Type B pancreatic cell (in vitro differentiated cells): ENCODE measurements at places on chromosomes 2 and 18. TPM values are rescaled to one million over a fixed set of nuclear protein-coding genes. Genes with fewer than 3 reads are reported as not detected.
A peak's percentile ranks its signal among the peaks of the same experiment; 100 is the strongest.

DNA sequence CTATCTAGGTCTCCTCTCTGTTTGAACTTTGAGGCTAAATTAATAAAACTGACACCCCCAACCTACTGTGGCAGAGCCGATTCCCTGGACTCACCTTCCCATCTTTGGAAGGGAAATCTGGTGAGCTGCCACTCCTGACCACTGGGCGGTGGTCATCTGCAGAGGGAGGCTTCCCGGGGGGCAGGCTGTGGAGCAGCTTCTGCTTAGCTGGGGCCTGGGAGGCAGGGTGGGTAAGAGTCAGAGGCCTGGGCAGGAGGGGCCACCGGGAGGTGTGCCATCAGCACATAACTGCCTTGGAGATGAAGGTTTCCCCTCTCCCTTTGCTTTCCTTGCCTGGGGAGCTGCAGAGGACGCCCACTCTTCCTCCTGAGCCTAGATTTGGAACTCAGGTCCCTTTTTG is 2.3 kb upstream of the NPPC start:
- H3K27me3 ChIP-seq: peaks cover 73% of the 10 kb centered on the region
- H3K4me1 ChIP-seq: peaks cover 10% of the 10 kb centered on the region
- H3K36me3 ChIP-seq: no peaks in the 10 kb centered on the region

GRCh38 chr2:16216558-16216945 is 276.2 kb downstream of the MYCN start:
- H3K27ac ChIP-seq: no peak overlapping the region
- peaks cover 19% of the 10 kb centered on the region for H3K4me1 ChIP-seq
- no peak for DNase-seq
- H3K4me3 ChIP-seq: no peak overlapping the region

TGOLN2 gene
- 54.0 and 65.3 TPM in 2 replicates for total RNA-seq

DNA sequence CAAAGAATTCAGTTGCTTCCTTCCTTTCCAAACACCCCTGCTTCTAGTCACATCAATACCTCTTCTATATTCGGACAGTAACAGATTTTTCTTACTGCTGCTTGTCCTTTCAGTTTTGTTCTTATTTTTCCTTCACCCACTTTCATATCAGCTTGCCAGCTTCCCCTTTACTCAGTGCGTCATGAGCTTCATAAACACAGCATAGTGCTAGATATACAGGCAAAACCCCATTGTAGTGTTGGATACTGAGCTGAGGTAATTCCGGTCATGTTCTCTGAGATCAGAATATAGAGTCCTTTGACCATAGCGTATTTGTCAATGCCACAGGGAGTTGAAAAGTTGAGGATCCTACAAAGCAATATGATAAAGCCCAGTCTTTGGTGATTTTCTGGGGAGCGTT is 2.4 kb downstream of the FARP2 start:
- DNase-seq: no peak
- H3K27ac ChIP-seq: peak overlapping the region; percentile 44
- peaks cover 46% of the 10 kb centered on the region for H3K4me1 ChIP-seq
- H3K27me3 ChIP-seq: no peaks in the 10 kb centered on the region
- H3K4me3 ChIP-seq: peak overlapping the region; percentile 71

DNA sequence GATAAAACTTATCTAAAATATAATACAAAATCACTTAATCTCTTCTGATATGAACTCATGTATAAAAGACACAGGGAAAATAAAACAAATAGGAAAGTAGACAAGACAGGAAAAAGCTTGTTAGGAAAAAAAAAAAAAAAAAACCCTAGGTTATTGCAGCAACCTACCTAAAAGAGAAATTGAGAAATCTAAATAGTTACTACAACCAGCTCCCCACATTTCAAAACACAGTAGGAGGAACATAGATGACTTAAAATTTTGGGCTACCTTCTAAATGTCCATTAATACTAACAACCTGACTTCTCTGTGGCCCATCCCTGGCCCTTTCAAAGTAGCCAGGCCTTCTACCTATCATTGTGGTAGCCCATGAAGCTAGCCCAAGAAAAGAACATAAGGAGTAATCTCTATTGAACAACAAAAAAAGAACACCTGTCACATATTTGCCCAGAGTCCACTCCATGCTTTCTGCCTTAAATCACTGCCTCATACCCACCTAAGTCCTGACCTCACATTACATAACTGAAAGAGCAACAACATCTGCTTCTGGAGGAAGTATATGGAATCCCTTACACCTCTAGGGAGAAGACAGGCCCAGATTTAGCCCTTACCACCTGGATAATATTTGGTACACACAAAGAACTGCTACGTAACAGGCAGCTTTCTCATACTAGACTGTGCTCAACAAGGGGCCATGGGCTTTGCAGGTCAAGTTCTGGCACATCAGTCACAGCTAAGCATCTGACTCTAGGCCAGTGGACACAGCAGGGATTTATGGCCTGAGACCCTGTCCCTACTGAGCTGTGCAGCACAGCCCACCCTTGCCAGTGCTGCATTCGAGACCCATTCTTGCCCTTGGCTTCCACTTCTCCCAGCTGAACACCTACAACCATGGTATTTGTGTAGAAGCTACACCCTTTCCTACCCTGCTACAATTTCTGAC is 8.5 kb downstream of the SUCLG1 start:
- H3K27ac ChIP-seq: peak overlapping the region; percentile 41
- DNase-seq: no peak
- H3K4me3 ChIP-seq: no peak overlapping the region
- H3K36me3 ChIP-seq: peaks cover 17% of the 10 kb centered on the region
- H3K27me3 ChIP-seq: no peaks in the 10 kb centered on the region
- peaks cover 16% of the 10 kb centered on the region for H3K4me1 ChIP-seq

MCFD2 gene
- total RNA-seq: 66.7 and 72.4 TPM in 2 replicates

INPP4A gene
- 29.5 and 37.6 TPM in 2 replicates for total RNA-seq

DNA sequence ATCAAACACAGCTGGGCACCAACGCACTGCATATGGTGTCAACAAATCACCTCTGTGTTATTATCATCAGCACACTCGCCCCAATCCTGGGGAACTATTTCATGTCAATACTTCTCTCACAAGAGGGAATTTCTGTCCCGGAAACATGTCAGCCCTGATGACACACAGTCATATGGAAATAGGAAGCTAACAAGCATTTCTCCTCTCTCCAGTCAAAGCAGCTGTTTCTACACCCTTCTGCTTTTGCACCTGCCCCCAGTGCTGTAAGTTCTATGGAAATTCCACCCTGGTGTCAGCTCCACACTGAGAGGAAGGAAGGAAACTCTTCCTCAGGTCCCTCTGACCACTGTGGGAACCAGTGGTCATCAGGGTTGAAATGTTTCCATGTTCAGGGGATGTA is 447.6 kb upstream of the ID2 start:
- no peaks in the 10 kb centered on the region for H3K36me3 ChIP-seq
- no peak overlapping the region for H3K4me3 ChIP-seq
- H3K27ac ChIP-seq: no peak overlapping the region

- H3K27me3 ChIP-seq: peaks cover 14% of the 10 kb centered on the region
- peaks cover 7% of the 10 kb centered on the region for H3K4me1 ChIP-seq
- no peak overlapping the region for H3K27ac ChIP-seq
Observed at GRCh38 chr2:72106978-72107377, 40.7 kb downstream of the CYP26B1 start.

LYPD6B gene
- total RNA-seq: 23.7 and 40.1 TPM in 2 replicates

DNA sequence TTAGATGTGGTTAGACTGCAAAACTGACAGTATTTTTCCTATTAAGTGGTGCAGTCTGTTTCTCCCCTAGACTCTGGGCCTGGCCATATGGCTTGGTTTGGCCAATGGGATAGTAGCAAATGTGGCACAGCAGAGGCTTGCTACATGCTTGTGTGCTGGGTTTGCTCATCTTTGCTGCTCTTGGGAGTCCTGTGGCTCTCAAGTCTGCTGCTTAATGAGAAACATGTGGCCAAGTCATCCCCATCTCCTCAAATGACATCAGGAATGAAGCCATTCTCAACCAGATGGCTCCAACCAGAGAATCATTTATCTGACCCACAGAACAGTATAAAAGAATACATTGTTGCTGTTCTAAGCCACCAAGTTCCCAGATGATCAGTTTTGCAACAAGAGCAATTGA is 57.1 kb upstream of the PAX3 start:
- no peak overlapping the region for H3K27ac ChIP-seq
- H3K36me3 ChIP-seq: no peaks in the 10 kb centered on the region
- peaks cover 3% of the 10 kb centered on the region for H3K27me3 ChIP-seq
- no peak for DNase-seq
- H3K4me1 ChIP-seq: peaks cover 12% of the 10 kb centered on the region
- no peak overlapping the region for H3K4me3 ChIP-seq

DNA sequence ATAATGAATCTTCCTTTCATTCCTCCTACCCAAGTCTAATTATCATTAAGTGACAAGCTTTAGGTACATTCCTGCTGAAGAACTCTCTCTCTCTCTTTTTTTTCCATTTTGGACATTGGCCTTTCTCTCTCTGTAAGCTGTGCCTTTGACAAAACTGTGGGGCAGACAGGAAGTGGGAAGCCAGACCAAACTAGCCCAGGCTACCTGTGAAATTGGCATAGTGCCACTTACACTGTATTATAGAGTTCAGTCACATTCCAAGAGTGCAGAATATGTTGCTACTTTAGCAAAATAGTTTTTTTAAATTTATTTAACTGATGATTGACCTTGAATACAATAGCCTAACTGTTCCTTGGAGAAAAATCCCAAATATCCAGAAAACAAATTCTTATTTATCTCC is 381.5 kb upstream of the ETAA1 start:
- DNase-seq: no peak
- no peak overlapping the region for H3K4me3 ChIP-seq
- H3K27me3 ChIP-seq: no peaks in the 10 kb centered on the region

CABLES1 gene
- total RNA-seq: 11.4 and 31.1 TPM in 2 replicates

DNA sequence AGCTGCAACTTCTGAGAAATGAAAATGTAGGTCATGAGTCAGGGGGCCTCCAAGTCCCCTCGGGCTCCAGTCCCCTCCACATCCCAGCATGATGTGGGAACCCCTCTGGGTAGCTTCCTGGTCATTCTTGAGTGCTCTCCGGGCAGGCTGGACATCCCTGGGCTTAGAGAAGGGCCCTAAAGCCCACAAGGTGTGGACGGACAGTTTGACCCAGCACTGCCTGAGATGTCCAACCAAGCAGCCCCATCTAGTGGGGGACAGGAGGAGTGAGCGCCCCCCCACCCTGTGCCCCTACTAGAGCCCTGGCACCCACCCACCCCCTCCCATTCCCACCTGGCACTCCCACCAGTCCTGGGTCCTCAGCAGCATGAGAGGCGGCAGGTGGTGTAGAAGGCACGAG is 46.0 kb downstream of the CYP27C1 start:
- DNase-seq: no peak
- H3K27ac ChIP-seq: no peak overlapping the region
- H3K36me3 ChIP-seq: no peaks in the 10 kb centered on the region
- H3K4me3 ChIP-seq: no peak overlapping the region

DNA sequence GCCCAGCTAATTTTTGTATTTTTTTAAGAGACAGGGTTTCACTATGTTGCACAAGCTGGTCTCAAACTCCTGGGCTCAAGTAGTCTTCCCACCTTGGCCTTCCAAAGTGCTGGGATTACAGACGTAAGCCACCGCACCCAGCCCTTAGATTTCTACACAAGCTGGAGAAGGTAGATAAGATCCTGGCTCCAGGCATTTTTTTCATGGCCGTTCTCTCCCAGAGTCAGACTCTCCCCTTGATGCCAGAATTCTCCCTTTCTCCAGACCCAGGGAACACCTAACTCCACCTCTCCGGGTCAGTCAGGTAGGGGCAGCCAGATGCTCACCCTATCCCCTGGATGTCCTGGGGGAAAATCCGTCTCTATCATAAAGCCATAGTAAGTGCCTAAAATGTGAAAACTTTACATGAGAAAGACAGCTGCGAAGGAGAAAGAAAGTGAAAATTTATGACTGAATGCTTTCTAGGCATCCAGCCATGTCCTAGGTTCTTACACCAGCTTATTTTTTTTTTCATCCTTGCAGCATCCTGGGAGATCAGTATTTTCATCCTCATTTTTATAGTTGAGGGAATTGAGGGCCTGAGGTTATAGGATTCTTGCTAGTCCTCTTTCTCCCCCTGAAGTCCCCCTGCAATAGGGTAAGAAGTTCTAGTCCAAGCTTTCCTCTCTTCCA is 16.3 kb downstream of the SIX3 start:
- peaks cover 89% of the 10 kb centered on the region for H3K27me3 ChIP-seq
- H3K36me3 ChIP-seq: no peaks in the 10 kb centered on the region
- no peak overlapping the region for H3K4me3 ChIP-seq

- no peaks in the 10 kb centered on the region for H3K27me3 ChIP-seq
- H3K4me3 ChIP-seq: no peak overlapping the region
- no peaks in the 10 kb centered on the region for H3K36me3 ChIP-seq
- no peak overlapping the region for H3K27ac ChIP-seq
- H3K4me1 ChIP-seq: peaks cover 23% of the 10 kb centered on the region
Observed at GRCh38 chr2:205511221-205511620, 171.1 kb upstream of the NRP2 start.
